ENCODE measurements at places on chromosomes 16 and 17. TPM values are rescaled to one million over a fixed set of nuclear protein-coding genes. Genes with fewer than 3 reads are reported as not detected.

The DDX28 gene
- total RNA-seq, result 19.8 TPM

DNA sequence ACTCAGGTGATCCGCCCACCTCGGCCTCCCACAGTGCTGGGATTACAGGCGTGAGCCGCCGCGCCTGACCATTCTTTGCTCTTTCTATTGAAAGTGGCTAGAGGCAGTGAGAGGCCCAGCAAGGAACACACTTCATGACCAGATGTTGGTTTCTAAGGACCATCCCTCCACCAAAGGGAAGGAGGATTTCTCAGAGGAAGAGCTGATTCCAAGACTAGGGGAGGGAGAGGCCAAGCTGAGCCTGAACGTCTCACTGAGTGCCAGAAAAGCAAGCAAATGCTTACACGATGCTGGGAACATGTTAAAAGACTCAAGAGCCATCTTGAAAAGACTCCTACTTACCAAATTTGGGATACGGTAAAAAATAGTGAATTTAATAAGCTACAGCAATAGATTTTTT lies 79.2 kb downstream of the MRM3 start:
- DNase-seq, result no peak

GRCh38 chr17:79810130-79811010 lies 13.5 kb upstream of the CBX8 start:
- peak; percentile 89 for DNase-seq

DNA sequence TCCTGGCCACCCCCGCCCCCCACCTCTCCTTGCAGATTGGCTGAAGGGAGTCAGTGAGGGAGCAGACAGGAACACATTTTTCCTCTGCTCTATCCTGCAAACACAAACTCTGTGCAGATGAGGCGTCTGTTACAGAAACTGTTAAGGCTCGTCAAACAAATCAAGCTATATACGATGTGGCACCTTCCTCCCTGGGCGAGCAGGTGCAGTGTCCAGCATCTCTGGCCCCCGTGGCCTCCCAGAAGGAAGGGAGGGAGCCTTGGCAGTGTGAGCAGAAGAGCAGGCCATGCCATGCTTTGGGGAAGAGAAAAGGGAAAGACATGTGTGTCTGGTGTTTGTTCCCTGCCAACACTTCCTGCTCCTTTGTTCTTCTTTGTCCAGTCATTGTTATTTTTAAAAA lies 267.8 kb downstream of the UTP18 start:
- no peak for DNase-seq

DNA sequence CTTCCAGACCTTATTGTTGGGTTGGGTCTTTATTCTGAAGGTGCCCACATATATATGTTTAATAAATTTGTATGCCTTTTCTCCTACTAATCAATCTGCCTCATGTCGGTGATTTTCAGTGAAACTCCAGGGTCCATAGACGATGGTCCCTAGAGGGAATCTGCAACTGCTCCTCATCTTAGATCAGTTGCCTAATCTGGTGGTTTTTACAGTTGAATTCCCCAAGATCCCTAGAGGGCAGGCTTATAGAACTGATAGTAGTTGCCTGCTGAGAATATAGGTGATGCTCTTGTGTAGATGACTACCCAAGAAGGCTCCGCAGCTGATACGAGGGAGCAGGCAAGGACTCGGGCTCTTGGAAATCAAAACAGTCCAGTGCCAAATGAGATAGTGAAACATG lies 619.2 kb upstream of the C16orf82 start:
- no peak for DNase-seq

The DPEP2 gene
- 8.9 TPM for total RNA-seq

The GCGR gene
- total RNA-seq, result not detected

Measured in lung microvascular endothelial cell (primary cell).